ENCODE measurements at places on chromosomes 13 and 19. TPM values are rescaled to one million over a fixed set of nuclear protein-coding genes. Genes with fewer than 3 reads are reported as not detected.

- DNase-seq = no peak
Measured at GRCh38 chr19:54426291-54426931, 11.1 kb downstream of the TTYH1 start.

DNA sequence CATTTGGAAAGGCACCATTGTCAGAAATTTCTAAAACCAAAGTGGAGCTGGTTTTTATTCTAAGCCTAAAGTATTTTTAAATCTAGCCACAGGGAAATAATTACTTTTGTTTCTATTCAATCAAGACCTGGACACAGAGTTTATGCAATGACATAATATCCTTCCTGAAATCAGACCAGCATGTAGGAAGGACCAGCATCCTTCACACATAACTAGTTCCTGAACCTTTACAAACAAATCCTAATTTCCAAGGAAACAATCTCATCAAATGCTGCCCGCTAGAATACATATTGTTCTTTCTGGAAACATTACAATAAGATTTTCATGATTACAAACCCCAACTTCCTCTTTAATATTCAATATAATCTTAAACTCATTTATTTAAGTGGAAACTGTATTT, 1.5 kb downstream of the STARD13 start:
- DNase-seq = no peak

DNA sequence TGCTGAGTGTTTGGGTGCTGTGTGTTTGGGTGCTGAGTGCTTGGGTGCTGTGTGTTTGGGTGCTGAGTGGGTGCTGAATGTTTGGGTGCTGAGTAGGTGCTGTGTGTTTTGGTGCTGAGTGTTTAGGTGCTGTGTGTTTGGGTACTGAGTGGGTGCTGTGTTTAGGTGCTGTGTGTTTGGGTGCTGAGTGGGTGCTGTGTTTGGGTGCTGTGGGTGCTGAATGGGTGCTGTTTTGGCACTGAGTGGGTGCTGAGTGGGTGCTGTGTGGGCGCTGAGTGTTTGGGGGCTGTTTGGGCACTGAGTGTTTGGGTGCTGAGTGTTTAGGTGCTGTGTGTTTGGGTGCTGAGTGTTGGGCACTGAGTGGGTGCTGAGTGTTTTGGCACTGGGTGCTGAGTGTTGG, 48.5 kb upstream of the F7 start:
- DNase-seq = no peak

DNA sequence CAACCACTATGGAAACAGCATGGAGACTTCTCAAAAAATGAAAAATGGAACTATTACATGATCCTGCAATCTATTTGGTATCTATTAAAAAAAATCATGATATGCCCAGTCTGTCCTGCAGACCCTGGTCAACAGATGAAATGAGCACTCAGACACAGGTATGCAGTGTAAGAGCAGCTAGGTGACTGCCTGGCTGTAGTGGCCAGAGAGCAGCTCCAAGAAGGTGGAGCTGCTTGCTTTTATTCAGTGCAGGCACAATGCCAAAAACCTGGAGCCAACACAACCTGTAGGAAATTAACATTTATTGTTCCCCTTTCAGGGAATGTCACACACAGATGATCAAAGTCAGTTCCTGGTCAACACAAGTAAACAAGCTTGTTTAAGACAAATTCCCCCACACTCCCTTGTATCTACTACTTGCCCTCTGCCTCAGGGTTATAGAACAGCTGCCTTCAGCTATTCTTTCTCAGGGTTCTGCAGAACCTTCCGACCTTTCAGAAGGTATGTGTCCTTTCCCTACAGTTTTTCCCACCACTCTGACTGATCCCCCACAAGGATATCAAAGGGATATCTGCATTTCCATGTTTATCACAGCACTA, 933.7 kb upstream of the SLITRK5 start:
- no peak for DNase-seq

GRCh38 chr19:31770223-31770622, 421.0 kb upstream of the TSHZ3 start:
- no peak for DNase-seq

- DNase-seq = no peak
Measured at GRCh38 chr19:50779504-50780457, 9.5 kb downstream of the GPR32 start.

The RASIP1 gene
- 1.2 TPM for total RNA-seq

DNA sequence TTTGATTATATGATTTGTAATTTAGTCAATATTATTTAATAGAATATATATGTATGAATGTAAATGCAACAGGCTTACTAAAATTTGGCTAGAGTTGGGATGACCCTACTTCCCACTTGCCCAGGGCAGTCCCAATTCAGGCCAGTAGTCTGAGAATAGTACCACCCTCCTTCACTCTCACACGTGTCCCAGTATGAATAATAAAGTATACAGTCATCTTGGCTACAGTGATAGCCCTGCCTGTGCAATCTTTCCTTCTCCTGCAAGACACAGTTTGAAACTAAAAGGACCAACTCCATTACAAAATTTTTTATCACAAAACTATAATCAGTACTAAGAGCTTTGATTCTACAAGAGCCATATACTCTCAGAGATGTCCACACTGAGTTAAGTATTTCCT, 76.2 kb downstream of the SACS start:
- no peak for DNase-seq

The DNASE2 gene
- 26.1 TPM for total RNA-seq

The VSIG10L gene
- 3.7 TPM for total RNA-seq

The THSD1 gene
- total RNA-seq = 0.18 TPM

DNA sequence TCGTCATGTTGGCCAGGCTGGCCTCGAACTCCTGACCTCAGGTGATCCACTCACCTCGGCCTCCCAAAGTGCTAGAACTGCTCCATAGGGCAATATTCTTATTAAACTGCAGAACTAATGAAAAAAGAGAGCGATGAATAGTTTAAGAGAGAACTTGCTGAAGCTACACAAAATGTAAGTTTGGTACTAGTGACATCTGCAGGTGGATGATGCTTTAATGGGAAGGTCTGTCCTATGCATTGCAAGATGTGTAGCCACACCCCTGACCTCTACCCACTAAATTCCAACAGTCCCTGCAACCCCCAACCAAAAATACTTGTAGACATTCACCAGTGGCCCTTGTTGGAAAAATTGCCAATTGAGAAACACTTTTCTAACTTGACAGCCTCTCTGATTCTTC, 117.8 kb downstream of the NALCN start:
- DNase-seq = no peak

The FPR2 gene
- not detected for total RNA-seq

DNA sequence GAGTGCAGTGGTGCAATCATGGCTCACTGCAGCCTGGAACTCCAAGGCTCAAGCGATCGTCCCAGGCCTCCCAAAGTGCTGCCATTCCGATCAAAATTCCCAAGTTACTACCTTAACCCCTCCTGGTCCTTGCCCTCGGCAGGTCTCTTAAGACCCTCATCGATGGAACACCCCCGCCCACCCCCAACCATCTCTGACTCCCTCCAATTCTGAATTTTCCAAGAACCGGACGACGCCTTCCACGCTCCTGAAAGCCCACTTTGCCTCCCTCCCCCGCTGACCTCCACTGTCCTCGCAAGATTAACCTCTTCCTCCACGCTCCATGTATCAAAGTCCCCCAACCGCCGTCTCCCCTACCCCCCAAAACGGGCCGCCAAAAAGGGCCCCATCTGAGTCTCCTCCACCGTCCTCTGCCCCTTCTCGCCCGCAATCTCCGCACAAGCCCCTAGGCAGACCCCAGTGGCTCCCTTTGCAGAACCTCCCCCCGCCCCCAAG, 539 bp downstream of the DAPK3 start:
- no peak for DNase-seq

- no peak for DNase-seq
Measured at GRCh38 chr19:15197942-15198341, 2.9 kb downstream of the NOTCH3 start.

Measured in activated CD8-positive, alpha-beta T cell treated with anti-CD3 and anti-CD28 coated beads for 36 hours (primary cell).